ENCODE measurements at places on chromosomes 6 and 20. TPM values are rescaled to one million over a fixed set of nuclear protein-coding genes. Genes with fewer than 3 reads are reported as not detected.

GRCh38 chr20:61442075-61442670 is 190.1 kb downstream of the CDH4 start:
- no peak for DNase-seq

GRCh38 chr6:52392944-52393343 is 27.2 kb upstream of the EFHC1 start:
- DNase-seq = peak; percentile 55

DNA sequence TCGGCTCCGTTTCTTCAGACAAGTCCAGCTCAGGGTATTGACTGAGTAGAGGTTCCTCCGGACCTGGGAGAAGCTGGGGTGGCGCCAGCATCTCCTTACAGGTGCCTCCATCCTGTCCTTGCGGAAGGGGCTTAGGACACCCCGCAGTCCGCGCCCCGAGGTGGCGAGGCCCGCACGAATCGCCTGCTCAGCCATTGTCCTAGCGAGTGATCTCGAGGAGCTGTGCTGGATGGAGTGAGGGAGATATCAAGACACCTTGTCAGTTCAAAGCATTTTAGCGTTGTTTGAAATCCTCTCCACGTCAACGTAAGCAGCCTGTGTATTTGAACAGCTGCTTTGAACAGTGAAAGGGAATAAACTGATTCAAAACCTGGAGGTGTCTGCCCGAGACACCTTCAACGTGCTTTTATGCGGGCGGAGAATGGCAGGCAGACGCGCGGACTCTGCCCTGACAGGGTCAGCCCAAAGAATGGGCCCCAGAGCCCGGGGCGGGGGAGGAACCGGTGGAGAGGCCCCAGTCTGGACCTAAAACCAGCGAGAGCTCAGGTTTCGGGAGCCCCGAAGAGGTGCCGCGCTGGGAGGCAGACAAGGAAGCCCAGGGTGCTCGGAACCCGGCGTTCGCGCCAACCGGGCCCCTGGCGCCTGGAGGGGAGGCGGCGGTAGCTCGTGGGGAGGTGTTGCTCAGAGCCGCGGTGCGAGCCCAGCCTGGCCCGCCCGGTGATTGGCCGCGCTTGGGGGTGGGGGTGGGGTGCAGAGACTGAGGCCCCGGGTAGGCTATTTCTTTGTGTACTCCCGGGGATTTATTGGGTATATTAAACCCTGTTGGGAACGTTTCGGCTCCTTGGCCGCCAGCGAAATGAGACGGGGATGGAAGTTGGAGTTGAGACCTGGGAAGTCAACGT is 3.1 kb upstream of the POU3F2 start:
- DNase-seq = no peak

GRCh38 chr20:49750611-49751396 is 37.1 kb upstream of the B4GALT5 start:
- no peak for DNase-seq

DNA sequence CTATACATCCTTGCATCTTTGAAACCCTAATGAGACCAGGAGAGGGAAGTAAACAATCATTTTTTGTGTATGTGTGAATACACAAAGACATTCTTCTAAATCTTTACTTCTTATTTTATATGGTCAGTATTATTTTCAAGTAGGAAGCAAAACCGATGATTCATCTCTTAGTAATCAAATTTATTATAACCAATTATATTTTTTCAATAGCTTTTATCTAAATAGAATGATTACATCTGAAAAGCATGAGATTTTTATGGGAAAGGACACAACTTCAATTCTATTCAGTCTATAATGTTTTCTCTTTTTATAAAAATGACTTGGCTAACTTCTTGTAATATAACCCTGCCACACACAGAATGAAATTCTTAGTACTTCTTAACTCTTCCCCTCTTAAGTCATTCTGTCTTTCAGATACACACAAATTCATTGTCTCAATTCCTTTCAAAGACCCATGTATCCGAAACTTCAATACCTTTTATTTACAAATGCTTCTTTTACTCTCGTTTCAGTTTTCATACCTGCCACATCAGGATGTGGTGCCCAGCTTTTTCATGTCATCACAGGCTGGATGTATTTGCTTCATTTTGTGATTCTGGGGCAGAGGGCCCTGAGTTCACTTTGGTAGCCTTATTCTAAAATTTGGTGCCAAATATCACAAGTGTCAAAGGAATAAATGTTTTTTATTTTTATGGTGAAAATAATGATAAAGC is 227.0 kb downstream of the PHF3 start:
- DNase-seq = no peak

DNA sequence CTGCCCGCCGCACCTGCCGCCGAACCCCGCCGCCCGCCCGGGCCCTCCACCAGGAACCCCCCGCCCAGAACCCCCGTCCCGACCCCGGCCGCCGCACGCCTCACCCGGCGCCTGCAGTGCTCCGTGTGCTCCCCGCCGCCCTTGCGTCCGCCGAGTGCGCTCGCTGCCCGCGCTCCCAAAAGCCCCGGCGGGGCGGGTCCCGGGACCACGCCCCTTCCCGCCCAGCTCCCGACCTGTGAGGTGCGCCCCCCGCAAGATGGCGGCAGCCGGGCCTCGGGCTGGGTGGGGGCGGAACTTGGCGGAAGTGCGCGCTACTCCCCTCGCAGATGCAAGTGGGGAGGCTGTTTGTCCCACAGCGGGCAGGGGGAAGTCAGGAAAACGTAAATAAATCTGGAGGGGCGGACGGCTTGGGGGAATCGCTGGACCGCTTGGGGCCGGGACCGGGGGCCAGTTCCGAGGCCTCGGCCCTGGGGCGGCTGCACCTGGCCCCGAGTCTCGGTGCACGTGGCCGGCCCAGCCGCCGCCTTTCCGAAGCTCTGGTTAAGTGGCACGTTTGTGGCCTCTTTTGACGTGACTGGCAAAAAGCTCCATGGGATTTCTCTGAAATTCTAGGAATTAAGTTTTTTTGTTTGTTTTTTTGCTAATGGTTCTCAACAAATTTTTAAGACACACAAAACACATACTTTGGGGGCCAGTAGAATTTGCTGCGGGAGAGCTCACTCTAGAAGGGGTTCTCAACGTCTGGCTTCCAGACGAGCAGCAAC is at the start of gene EZR:
Gene EZR (minus strand): TSS at position 156 of the 764 bp plus-strand sequence. CDS start 1,275 bp downstream, outside the sequence.
- DNase-seq = peak; percentile 38

LTB gene
- total RNA-seq = not detected

- no peak for DNase-seq
Observed at GRCh38 chr6:125991653-125992052, 5.3 kb downstream of the TRMT11 start.

DNA sequence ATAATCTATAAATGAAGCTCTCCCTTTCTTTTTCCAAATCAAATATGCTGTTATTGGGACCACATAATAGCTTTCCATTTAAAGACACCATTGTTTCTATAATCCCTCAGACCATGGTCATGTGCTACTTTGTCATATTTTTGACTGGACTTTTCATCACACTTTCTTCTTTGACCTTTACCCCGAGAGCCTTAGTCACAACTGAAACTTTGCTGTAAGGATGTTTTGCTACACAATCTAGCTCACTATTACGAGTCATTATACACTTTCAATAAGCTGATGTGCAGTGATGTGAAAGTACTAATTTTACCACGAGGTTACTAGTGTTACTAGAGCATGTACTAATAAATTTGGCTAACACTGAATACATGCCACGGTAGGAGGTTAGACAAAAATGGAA is 367.2 kb upstream of the RUNX2 start:
- DNase-seq = peak; percentile 10

DNA sequence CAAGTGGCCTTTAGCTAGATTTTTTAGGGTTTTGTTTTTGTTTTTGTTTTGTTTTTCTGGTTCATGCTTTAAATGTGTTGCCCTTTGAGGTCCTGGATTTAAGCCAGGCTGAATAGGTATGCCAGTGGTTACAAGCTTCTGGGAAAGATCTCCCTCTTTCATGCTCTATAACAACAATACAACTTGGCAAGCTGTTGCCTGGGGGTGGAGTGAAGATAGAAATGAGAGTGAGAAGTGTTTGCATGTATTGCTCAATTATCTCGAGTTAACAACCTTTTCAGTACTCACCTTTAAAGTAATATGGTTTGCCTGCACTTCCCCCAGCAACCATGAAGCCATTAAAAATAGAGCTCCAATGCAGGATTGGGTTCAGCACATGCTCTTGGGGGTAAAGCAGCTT is 19.2 kb upstream of the HAO1 start:
- no peak for DNase-seq

GRCh38 chr6:119612911-119613381 is 263.4 kb upstream of the MAN1A1 start:
- peak; percentile 18 for DNase-seq

GRCh38 chr20:1083431-1084080 is 34.8 kb upstream of the PSMF1 start:
- no peak for DNase-seq

WFDC10B gene
- total RNA-seq = not detected

GRCh38 chr6:28977341-28978132 is 27.6 kb downstream of the ZNF311 start:
- peak; percentile 34 for DNase-seq

DNA sequence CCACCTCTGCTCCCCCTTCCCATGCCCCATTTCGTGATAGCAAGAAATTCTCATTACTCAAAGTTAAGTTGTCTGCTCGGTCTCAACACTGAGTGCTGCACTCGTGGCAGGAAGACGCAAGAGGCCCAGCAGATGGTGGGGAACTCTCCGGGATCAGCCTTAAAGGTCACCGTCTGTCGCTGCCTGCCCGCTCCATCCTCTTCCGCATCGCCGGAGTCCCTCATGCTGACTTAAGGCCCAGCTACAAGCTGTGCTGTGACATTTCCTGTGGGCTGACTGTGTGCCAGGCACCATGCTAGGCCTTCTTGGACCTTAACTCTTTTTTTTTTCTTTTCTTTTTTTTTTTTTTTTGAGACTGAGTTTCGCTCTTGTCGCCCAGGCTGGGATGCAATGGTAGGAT is 17.8 kb downstream of the GRM4 start:
- no peak for DNase-seq

SLA2 gene
- total RNA-seq = not detected

DNA sequence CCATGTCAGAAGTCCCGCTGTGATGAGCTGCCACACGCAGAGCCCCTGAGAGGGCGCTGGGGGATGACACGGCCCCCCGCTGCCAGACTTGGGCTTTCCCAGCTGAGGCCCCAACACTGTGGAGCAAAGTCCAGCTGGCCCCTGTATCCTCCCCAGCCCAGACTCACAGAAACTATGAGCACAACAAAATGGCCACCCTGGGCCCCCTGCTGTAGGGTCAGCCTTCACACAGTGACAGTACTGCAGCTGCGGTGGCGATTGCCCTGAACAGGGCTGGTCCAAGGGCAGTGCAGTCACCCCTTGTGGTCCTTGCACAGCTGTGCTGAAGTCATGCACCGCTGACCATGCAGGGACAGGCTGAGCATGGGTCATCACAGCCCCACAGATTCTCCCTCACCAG is 78.2 kb upstream of the CST7 start:
- no peak for DNase-seq

FNDC1 gene
- total RNA-seq = 0.16 TPM

TFAP2C gene
- total RNA-seq = 0.08 TPM

DNA sequence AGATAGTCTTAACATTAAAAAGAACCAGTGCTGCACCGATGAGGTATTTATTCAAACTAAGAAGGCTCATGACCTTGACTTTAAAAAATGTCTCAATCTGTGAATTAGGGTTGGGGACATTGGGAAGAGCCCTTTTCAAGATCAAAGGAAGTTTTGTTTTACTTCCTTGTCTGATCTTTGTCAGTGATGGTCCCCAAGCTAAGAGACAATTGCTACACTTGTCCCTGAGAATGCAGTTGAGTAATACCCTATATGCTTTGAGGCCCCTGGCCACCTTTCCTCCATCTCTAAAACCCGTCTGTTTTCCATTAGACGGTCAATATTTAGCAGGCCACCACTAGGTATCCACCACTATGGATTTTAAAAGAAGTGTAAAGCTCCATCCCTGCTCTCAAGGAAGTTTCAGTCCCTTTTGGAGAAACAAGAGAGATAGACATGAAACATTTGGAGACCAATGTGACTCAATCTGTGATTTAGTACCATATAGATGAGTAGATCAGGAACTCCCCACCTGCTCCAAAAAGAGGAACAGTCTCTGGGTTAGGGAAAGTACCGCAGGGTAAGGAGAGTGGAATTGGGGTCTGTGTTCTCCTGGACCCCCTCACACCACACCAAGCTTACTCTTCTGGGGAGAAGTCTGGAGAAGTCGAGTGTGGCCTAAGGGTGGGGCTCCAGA is 99.1 kb upstream of the ISM1 start:
- DNase-seq = no peak

GRCh38 chr6:128443553-128443952 is 76.8 kb downstream of the PTPRK start:
- peak; percentile 28 for DNase-seq

- DNase-seq = no peak
Observed at GRCh38 chr6:98875375-98875774, 41.0 kb downstream of the POU3F2 start.

GRCh38 chr20:63118303-63119120 is 97.4 kb downstream of the YTHDF1 start:
- DNase-seq = no peak

DNA sequence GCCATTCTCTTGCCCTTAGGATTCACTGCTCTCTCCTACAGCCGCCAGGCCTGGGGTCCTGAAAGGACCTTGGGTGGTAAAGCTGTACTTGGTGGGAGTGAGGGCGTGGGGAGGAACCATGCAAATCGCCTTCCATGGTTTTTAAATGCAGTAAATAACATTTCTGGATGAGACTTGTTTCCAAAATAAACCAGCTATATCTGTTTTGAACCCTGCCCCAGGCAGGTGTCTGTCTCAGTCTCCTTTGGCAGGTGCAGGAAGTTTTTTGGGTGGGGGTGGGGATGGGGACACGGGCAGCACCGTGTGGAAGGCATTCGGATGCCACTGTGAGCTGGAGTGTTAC is 14.3 kb downstream of the ITPA start:
- DNase-seq = no peak

DNA sequence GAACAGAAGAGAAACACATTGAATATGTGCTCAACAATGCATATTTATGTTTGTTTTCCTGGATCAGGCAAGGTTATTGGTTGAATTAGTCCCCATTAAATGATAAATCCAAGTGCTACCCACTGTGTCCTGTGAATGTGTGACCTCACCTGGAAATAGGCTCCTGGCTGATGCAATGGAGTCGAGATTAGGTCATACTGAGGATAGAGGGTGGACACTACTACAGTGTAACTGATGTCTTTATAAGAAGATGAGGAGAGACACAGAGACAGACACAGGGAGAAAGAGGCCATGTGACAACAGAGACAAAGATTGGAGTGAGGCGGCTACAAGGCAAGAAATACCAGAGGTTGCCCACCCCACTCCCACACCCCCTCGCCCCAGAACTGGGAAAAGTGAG is 559.3 kb downstream of the C6orf118 start:
- DNase-seq = no peak
